Posterior vena cava (tissue), 2 donors: ENCODE measurements at places on chromosomes 11 and 22. TPM values are rescaled to one million over a fixed set of nuclear protein-coding genes. Genes with fewer than 3 reads are reported as not detected.
A peak's percentile ranks its signal among the peaks of the same experiment; 100 is the strongest.

DNA sequence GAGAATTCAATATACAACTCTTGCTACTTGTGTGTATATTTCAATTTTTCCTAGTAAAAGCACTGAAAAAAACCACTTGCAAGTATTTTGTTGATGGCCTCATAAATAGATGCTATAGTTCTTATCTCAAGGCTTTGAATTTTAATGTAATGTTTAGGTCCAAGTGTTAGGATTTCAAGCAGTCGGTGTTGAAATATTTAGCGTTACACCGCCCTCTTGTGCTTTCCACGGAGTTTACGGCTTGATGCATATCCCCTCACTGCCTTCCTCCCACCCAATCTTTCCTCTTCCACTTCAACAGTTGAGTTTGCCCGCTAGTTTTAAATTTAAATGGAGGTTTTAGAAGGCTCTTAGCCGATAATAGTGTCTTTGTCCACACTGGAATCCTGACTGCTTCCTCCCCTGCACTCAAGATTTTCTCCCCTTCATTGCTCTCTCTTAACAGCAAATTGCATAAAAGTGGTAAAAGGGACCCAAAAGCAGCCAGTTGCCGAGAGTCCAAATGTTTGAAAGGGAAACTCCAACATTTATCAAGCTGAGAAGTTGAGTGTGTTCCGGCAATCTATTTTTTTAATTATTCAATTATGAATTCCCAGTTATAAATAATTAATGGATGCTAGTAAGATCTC, 25.9 kb upstream of the HTATIP2 start:
- no peak for DNase-seq

- DNase-seq, result no peak
These were observed 354.4 kb downstream of the SOX6 start for GRCh38 chr11:16001899-16002426.

Gene CCDC157
- 0.88 TPM for total RNA-seq

DNA sequence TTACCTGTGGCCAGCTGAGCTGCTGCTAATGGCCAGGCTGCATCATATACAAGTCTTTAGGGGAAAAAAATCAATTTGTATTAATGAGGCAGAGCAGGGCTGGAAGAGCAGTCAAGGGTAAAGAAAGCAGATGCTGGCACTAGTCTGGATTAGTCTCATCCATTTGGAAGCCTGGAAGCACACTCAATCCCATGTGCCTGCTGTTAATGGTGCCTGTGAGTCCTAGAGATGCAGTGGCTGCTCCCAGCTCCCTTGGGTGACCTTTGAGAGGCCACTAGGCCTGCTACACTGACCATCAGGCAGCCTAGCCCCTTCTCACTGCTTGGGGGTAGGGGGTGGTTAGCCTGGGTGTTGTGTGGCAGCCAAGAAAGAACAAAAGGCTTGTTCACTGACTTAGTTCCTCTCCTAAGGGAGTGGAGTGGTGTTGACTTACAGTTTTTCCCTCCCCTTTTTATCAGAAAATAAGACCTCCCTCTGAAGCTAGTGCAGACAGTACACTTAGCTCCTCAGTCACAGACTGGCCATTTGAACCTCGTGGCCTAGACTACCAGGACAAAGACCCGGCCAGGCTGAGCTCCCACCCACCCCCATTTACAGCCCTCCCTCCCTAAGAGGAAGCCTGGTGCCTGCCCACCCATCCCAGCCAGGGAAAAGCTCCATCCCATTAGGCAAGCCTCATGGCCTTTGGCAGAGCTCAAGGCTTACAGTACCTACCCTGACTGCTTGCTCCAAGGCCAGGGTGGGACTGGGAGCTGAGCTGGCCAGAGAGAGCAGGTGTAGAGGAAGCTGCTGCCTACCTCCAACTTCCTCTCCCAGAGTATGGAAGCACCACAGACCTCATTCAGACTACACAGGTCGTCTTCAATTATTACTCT, 7.8 kb downstream of the PIK3IP1 start:
- peak; percentile 35 for DNase-seq

DNA sequence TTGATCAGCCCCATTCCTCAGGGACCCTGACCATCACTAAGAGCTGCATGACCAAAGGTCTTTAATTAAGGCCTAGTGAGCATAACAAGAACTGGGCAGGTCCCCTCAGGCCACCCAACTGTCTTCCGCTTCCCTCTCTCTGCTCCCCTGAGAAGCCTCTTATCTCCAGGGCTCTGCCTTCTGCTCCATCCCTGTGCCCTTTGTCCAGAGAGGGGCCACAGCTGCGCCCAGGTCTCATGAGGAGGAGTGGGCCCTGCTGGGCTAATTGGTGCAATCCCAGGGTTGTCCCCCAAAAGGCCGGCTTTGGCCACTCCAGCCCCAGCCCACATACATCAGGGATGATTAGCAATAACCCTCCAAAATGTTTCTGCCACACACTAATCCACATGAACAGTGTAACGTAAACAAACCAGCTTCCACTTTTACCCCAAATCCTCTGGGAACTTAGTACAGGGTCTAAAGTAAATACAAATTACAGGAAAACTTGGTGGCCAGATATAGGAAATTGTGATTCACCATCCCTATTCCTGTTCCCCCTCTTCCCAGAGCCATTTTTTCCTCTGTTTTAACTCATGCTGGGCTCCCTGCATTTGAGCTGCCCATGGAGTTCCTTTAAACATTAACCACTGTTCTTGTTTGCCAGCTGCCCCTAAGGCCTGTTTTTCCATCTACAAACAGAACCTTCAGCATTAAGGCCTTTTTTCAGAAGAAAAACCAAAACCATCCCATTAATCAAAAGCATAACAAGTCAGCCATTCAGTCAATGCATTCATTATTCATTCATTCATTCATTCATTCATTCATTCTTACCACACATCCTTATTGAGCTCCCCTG, 34.6 kb upstream of the CAVIN3 start:
- DNase-seq, result no peak

DNA sequence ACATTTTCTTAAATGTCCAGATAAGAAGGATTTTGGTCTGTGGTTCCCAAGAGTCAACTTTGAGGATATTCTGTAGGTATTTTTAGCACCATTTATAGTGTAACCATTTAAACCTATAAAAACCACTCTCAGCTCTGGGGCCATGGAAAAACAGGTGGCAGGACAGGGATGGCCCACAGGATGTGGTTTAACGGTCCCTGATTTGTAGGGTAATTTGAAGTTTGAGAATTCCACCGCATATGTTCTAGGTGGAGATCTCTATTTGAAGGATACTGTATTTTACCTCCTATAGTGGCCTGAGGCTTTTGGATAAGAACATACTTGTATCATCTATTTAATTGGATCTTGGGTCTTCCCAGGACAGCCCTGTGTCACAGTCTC, 62.4 kb upstream of the IGLL5 start:
- no peak for DNase-seq

GRCh38 chr22:24088816-24089215, 77.7 kb downstream of the CABIN1 start:
- peak; percentile 23 for DNase-seq

Gene ANGPTL5
- 1.1 TPM for total RNA-seq

GRCh38 chr22:46446799-46447198, 90.6 kb downstream of the CELSR1 start:
- DNase-seq, result no peak

- peak; percentile 59 for DNase-seq
These were observed 537.6 kb downstream of the BRD1 start for GRCh38 chr22:49289822-49290679.

GRCh38 chr11:77636731-77637344, 756 bp downstream of the CLNS1A start:
- no peak for DNase-seq

GRCh38 chr11:85114786-85115185, 512.4 kb downstream of the DLG2 start:
- DNase-seq, result no peak

Gene PELI3
- total RNA-seq, result 13.0 TPM

DNA sequence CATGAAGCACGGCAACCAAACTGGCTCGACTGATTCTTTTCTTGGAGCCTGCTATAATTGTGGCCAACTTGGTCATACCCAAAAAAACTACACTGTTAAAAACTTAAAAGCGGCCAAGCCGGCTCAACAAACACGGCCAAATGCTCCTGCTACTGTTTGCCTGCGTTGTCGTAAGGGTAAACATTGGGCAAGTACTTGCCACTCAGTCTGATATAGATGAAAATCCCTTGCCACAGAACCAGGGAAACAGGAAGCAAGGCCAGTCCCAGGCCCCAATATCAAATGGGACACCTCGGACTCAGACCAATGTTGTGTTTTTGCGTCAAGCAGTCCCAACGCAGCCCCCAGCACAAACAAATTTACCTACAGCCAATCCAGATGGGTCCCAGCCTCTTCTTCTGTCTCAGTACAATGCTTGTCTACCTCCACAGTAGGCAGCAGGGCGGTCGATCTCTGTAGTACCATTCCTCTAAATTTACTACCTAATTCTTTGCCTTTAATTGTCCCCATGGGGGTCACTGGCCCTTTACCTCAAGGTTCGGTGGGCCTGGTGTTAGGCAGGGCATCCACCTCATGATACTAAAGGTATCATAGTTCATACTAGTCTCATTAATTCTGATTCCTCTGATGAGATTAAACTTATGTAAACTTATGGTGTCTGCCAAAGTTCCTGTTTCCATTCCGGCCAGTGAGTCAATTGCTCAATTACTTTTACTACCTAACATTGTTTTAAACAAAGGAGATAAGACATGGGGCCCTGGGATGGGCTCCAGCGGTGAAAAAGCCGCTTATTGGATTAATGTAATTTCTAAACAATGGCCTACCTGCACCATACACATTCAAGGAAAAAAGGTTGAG, 3.7 kb upstream of the COMT start:
- DNase-seq, result peak; percentile 30

GRCh38 chr11:59429924-59430516, 3.8 kb upstream of the OR5A2 start:
- DNase-seq, result no peak

Gene IL18BP
- total RNA-seq, result 11.3 TPM

- DNase-seq, result no peak
These were observed 44.5 kb downstream of the BRD1 start for GRCh38 chr22:49783036-49783746.

DNA sequence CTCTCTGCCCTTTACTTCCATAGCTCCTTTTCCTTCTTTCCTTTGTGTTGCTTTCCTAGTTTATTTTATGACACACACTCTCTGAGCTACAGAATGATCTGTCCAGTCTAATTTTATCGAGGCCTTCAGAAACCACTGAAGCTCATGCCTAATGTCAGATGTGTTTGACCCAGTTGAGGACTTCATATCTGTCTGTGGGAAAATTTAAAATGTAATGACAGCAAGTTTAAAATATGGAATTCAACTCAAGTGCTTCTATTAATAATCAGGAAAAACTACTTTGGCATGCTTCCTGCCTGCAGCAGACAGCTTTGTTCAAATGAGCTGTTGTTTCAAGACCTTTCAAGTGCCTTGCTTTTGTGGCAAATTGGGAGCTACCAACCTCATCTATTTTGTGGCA, 261.8 kb upstream of the MTNR1B start:
- no peak for DNase-seq

Gene PANX2
- total RNA-seq, result 0.19 TPM
